ENCODE measurements at places on chromosomes 11 and 22.

- DNase-seq, result no peak
These were observed 4.2 kb upstream of the ANO1 start for GRCh38 chr11:70073871-70074371.

- no peak for DNase-seq
These were observed 19.8 kb upstream of the RAPSN start for GRCh38 chr11:47468598-47469214.

- DNase-seq, result no peak
These were observed 22.1 kb upstream of the IGLL5 start for GRCh38 chr22:22865311-22866072.

GRCh38 chr11:121210445-121211080, 82.0 kb upstream of the SC5D start:
- DNase-seq, result no peak

GRCh38 chr11:107908211-107908610, 20.0 kb upstream of the RAB39A start:
- no peak for DNase-seq

GRCh38 chr11:67051945-67052488, 4.6 kb upstream of the RHOD start:
- no peak for DNase-seq

GRCh38 chr22:40368836-40369235, 1.6 kb upstream of the SGSM3 start:
- no peak for DNase-seq

GRCh38 chr11:128988242-128988970, 45.7 kb upstream of the TP53AIP1 start:
- no peak for DNase-seq

DNA sequence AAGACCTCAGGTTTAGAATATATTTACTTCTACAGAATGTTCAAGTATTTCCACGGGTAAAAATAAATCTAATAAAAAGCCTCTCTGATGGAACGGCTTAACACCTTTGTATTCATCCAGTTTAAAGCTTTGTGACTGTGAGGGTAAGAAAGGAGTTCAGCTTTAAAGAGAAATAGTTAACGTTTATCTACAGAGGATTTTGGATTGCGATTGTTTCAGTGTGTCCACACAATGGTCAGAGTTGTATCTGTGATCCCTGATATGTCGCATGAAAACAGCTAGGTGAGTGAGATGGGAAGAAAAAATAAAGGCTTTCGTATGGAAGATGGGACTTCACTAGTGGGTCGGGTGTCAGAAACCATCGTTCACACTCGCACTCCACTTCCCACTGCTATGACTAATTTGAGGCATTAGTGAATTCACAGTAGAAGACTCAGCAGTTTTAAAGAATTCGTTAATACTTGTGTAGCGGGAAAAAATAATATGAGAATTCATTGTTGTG, 1.6 kb downstream of the APLP2 start:
- DNase-seq, result no peak

DNA sequence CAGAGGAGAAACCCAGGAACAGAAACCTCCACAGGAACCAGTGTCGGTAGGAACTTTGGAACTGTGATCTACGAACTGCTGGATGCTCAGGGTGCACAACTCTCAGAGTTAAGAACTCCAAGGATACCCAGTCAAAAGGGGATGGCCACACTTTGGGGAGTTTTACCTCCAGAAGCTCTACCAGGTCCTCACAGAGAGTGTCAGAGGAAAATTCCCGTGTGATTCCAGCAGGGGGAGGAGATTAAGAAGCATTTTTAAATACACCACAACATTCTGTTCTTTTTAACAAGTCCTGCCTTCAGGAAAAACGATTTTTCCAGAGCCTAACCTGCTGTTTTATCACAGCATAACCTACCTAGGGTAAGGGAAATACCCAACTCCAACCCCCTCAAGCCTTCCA, 104.0 kb downstream of the SOX6 start:
- DNase-seq, result no peak

DNA sequence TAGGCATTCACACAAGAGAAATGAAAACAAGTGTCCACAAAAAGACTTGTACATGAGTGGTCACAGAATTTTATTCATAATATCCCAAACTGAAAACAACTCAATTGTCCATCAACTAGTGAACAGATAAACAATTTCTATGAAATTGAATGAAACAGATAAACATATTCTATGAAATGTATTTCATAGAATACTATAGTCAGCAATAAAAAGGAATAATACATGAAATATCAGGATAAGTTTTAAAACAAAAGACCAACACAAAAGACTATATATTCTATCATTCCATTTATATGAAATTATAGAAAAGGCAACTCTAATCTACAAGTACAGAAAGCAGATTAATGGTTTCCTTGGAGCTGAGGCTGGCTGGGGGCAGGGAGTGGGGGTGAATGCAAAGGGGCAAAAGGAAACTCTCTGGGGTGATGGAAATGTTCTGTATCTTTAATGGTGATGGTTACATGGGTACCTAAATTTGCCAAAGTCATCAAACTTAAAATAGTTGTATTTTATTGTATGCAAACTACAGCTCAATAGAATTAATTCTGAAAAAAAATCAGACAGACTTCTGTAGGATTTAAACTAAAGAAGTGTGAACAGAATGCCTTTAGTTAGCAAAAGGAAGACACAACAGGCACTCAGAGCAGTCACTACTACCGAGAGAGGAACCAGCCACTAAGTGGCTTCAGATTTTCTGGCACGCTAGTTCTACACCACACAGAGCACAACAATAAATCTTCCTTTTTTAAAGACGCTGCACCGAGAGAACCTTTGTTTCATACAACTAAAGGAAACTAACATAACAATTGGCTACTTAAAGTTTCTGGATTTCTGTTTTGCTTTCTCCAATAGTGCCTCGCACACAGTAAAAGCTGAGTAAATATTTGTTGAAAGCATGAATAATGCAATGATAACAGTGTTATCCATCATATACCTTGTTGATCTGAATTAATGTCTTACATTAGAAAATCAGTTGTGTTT, 15.4 kb downstream of the CCDC34 start:
- no peak for DNase-seq

Measured in CD14-positive monocyte (primary cell).